ENCODE measurements at places on chromosomes 12 and 14. TPM values are rescaled to one million over a fixed set of nuclear protein-coding genes. Genes with fewer than 3 reads are reported as not detected.

GRCh38 chr12:51972849-51973273 lies 21.4 kb downstream of the ACVR1B start:
- peak; percentile 62 for DNase-seq

- DNase-seq: no peak
Observed at GRCh38 chr14:30290001-30290400, 269.0 kb upstream of the G2E3 start.

- no peak for DNase-seq
Observed at GRCh38 chr12:51517800-51518199, 73.2 kb upstream of the SCN8A start.

DNA sequence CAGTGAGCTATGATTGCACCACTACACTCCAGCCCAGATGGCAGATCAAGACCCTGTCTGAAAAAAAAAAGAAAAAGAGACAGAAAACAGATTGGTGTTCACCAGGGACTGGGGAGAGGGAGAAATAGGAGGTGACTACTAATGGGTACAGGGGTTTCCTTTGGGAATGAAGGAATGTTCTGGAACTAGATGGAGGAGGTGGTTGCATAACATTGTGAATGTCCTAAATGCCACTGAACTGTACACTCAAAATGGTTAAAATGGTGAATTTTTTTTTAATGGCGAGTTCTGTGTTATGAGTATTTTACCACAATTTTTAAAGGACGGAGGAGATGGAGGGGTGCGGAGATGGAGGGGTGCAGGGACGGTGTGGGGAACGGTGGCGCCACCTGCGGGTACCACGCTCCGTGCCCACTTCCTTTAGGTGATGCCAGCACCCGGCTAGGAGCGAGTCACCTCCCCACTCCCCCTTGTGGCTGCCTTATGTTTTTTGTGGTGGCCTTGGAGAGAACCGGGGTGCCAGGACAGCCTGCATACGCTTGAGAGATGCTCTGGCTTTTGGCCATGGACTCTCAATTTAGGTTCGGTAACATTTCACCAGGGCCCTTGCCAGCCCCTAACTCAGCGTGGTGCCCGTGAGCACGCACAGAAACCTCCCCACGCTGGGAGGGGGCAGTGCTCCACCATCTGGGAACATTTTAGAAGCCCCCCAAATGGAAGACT lies 16.1 kb downstream of the UBC start:
- peak; percentile 37 for DNase-seq

DNA sequence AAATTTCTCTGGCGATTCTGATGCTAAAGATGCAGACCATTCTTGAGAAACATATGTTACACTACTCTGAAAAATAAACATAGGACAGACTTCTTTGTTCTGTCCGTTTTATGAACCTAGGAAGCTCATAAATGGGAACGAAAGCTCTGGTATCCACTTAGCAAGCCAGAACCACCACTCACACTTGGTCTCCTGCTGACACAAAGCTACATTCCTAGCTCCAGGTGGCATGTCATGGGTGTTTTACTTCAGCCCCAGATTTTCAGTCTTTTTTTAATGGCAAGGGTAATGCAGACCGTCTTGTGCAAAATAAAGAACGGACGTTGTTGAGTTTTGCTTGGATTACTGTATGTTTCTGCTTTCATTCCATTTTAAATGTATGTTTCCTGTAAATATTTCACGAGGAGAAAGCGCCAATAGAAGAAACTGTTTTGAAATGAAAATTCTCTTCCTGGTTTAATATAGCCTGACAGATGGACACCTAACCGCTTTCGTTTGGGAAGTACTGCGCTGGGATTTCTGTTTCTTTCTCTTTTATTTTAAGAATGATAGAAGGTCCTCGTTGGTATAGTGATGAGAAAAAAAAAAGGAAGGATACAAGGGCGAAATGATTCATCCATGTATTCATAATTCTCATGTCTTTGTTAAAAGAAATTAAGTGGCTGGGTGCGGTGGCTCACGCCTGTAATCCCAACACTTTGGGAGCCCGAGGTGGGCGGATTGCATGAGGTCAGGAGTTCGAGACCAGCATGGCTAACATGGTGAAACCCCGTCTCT lies 871 bp upstream of the COQ5 start:
- DNase-seq: no peak

The SLC41A2 gene
- total RNA-seq: 4.2 TPM

Measured in heart left ventricle (tissue), 16 donors.